ENCODE measurements at places on chromosomes 13 and 19.
A peak's percentile ranks its signal among the peaks of the same experiment; 100 is the strongest.

DNA sequence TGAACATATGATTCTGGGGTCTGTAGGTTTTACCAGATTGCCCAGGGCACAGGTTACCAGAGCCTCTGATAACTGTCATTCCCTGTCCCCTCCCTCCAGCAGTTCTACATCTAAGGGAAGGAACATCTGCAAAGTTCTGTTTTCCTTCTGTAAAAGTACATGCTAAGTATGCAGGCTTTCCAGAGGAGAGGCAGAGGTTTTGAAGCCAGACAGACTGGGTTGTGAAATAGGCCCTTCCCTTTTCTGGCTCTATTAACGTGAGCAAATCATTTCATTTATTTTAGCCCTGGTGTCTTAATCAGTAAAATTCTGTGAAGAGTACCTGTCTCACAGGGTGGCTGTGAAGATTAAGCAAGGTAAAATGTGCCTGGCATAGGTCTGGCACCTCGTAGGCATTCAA is 66.1 kb upstream of the C1QTNF9 start:
- DNase-seq, result no peak

GRCh38 chr13:43303033-43303729 is 279.8 kb downstream of the DNAJC15 start:
- peak; percentile 86 for DNase-seq

DNA sequence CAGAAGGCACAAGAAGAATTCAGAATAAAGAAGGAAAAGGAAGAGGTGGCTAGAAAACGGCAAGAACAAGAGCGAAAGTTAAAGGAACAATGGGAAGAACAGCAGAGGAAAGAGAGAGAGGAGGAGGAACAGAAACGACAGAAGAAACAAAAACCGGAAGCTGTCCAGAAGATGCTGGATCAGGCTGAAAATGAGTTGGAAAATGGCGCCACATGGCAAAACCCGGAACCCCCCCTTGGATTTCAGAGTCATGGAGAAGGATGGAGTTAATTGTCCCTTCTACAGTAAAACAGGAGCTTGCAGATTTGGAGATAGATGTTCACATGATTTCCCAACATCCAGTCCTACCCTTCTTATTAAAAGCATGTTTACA is 6.7 kb downstream of the CD209 start:
- no peak for DNase-seq

GRCh38 chr19:38924388-38924787 is 6.2 kb downstream of the SARS2 start:
- DNase-seq, result no peak

DNA sequence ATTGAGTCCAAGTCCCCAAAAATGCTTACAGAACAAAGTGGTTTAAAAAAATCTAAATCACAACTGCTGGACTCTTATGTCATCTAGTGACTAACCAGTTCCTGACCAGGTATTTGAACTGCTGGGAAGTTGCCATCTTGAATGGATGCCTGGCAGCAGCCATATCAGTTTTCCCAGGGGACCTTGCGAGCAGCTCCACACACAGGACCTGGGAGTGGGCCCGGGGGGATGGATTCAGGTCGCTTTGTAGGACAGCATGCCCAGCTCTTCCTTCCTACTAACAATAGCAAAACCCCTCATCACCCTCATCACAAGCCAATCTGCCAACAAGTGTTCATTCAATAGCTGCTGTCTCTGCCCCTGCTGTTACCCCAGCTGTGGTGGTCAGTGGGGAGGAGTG is 65.3 kb downstream of the KCTD15 start:
- DNase-seq, result no peak

DNA sequence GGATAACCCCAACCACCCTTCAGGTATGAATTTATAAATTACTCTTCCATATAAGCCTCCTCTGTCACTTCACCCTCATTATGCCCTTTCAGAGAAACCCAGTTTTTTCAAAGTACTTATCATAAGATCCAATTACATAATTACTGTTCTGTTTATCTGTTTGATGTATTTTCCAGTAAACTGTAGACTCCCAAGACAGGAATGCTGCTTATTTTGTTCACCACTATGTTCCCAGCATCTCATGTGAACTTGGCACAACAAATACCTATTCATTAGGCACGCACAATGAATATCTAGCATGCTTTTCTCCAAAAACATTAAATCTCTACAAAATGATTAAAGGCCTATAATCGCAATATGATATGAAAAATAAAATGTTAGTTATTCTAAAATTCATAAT is 13.2 kb downstream of the ENOX1 start:
- DNase-seq, result no peak

- DNase-seq, result peak; percentile 32
Measured at GRCh38 chr13:45108716-45109101, 11.6 kb upstream of the GTF2F2 start.

DNA sequence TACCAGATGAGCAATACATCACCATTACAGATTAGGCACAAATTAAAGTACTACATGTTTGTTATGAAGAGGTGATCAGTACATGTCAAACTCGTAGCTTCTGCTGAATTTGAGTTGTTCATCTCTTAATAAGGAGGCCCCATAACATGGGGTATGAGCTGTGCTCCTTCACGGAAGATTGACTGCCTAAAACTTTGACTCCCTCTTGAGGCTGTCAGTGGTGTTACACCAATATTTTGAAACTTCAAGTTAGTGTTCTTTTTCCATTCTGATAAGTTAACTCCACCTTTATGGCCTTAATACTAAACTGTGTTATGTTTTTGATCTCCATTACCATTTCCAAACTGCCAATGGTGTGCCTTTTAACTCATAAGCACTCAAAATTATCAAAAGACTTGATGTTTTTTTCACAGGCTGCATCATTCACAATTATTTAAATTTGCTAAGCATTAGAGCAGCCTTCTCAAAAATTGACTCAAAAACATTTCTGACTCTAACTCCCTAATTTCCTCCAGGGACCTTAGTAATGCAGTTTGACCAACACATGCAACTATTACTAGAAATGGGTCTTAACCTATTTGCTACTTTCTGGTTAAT is 1591.5 kb downstream of the PCDH9 start:
- DNase-seq, result no peak

- DNase-seq, result no peak
Measured at GRCh38 chr13:30071969-30072817, 221.8 kb upstream of the UBL3 start.

DNA sequence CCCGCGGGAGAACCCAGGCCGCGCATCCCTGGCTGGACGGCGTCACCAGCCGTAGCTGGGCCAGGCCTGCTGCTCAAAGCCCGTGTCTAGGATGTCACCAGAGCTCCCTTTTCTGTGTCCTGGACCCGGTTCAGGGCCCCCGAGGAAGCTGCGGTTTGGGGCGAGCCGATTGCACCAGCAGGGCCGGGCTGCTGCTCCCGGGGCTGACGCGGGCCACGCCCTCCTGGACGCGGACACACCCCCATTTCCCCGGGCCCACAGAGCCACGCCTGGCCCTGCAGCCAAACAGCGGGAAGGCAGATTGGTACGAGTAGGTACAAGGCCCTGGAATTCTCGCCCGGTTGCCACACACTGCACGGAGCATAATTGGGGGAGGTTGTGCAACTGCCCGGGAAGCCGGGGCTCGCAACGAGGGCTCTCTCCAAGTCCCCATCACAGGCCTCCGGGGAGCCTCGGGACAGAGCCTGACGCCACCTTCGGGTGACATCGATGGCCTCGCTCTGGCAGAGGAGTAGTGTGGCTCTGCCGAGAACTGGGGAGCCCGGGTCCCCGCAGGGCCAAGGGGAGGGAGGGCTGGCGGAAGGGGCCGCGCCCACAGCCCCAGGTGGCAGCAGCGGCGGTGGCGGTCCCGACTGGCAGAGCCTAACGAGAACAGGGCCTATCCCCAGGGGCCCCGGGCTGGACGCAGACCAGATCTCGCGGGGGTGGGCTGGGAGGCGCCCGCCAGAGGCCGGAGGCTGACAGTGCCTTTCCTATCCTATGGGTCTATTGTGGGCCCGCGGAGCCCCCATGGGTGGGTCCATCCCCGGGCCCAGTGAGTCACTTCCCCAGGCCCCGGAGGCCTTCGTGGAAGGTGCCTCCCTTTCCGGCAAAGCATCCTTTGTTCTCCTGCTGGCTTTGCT is 23.5 kb downstream of the KCTD15 start:
- peak; percentile 76 for DNase-seq
